ENCODE measurements at places on chromosomes 3 and 15.

DNA sequence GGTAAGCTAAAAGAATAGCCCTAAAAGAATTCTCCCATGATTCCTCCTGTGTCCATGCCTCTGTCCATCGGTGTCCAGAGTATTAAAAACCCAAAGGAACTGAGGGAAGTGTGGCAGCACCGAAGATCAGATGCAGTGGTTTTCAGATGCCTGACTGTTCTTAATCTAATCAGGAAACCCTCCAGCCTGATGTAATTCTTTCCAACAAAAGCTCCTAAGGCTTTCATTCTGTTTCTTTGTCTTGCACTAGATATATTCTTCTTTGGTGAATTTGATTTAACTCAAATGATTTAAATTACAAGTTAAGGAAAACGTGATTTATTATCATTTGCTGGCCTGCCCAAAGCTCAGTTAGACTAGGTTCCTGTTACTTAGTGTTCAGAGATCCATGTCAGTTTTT is 71.2 kb downstream of the ARHGAP31 start:
- no peak for DNase-seq

DNA sequence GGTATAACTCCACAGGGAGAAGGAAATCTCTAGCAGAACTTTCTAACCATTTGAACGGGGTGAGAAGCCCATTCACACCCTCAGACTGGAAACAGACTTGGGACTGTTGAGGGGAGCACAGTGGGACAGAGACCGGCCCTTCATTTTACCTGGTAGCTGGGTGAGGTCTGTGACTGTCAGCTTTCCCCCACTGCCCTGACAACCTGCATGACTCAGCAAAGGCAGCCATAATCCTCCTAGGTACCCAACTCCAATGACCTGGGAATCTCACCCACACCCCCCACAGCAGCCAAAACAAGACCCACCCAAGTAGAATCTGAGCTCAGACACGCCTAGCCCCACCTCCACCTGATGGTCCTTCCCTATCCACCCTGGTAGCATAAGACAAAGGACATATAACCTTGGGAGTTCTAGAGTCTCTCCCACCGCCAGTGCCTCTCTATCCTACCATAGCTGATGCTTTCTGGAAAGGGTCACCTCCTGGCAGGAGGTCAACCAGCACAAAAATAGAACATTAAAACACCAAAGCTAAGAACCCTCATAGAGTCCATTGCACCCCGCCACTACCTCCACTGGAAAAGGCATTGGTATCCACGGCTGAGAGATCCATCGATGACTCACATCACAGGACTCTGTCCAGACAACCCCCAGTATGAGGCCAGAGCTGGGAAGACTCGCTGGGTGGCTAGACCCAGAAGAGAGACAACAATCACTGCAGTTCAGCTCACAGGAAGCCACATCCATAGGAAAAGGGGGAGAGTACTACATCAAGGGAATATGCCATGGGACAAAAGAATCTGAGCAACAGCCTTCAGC is 28.0 kb downstream of the SENP7 start:
- DNase-seq = no peak

DNA sequence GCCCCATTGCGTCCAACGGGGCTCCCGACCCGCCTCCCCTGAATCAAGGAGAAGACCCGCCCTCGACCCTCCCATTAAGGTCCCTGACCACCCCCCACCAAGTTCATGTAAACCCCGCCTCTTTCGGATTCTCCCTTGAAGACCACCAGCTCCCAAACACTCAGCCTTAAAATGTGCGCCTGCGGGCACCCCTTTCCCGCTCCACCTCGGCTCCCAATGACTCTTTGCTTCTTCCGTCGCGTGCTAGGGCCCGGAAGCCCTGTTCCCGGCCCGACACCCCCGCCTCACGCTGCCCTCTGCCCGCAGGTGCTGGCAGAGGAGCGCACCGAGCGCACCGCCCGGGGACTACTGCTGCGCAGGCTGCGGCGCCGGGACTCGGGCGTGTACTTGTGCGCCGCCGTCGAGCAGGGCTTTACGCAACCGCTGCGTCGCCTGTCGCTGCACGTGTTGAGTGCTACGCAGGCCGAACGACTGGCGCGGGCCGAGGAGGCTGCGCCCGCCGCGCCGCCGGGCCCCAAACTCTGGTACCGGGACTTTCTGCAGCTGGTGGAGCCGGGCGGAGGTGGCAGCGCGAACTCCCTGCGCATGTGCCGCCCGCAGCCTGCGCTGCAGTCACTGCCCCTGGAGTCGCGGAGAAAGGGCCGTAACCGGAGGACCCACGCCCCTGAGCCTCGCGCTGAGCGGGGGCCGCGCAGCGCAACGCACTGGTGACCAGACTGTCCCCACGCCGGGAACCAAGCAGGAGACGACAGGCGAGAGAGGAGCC is 2.7 kb upstream of the LSMEM2 start:
- no peak for DNase-seq

- no peak for DNase-seq
These were observed 533.7 kb upstream of the ATP11B start for GRCh38 chr3:182259579-182259978.

DNA sequence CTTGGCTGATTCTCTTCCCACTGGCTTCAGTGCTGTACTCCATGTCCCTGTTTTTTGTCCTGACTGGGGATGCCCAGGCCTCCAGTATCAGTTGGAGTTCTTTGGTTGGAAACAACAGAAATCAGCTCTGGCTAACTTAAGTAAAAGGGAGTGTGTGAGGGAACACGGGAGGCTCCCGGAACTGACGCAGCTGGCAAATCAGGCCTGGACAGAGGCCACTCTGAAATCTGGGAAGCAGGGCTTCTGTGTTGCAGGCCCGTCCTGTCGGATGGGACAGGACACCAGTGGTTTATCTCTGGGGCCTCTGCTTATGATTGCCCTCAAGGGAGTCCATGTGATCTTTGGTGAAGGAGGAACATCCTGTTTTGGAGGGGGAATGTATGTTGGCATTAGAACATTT is 124.3 kb downstream of the CHCHD6 start:
- no peak for DNase-seq

GRCh38 chr3:16118396-16118795 is 56.1 kb upstream of the GALNT15 start:
- DNase-seq = no peak

DNA sequence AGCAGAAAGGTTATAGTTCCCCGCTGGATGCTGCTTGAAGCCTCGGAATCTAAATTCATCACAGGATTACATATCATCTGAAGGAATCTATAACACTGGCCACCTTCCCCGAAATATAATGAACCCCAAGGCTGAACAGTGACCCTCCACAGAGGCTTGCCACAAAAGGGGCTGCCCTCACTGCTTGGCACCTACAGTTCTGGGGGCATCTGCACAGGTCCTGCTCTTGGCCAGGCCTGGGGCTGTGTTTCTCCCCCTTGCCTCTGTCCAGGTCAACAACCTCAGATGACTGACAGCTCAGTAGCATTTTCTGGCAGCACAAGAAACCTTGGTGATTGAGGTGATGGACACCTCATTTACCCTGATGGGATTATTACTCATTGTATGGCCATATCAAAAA is 1.5 kb upstream of the ADAMTS17 start:
- DNase-seq = no peak

GRCh38 chr3:43892526-43892925 is 201.8 kb downstream of the ABHD5 start:
- DNase-seq = peak; percentile 61

- DNase-seq = no peak
These were observed 35.2 kb downstream of the BDH1 start for GRCh38 chr3:197520311-197521276.

DNA sequence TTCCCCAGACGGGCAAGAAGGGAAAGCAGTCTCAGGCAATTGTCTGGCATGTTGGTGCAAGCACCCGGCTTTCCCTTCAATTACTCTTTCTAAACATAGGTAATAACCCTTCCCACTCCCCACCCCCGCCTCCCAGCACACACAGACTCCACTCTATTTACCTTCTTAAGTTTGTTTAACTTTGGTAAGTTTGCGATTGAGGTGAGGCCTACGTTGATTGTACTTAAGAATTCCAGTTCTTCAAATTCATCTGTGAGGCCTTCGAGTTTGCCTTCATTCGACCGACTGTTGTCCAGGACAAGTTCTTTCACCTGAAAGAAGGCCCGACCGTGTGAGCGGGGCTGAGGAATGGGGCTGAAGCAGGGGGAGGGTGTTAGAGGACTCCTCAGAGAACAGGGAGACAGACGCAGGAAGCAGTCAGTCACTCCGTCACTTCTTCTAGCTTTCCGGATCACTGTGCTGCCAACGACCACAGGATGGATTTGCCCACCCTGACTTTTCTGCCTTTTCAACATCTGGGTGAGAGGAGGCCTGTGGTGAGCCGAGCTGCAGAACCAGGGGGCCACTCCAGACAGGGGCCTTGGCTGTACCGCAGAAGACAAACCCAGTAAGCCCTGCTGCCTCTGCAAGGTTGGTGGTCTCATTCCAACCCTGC is 33.0 kb downstream of the ANP32A start:
- no peak for DNase-seq

DNA sequence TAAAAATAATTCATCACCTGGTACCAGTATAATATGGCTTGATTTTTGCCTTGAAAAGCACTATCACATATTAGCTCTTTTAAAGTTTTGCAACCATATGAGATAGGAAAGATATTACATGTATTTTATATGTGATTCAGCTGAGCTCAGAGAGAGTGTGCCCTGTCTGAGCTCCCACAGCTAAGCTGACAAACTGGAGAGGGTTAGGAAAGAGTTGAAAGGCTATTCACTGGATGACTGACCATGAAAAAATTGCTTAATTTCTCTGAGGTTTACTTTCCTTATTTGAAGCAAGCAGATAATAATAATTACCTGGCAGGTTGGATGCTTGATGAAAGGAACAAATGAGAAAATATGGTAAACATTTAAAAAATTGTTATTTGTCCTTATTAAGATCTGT is 97.4 kb upstream of the CCDC80 start:
- DNase-seq = no peak

GRCh38 chr3:117104381-117104780 is 394.8 kb downstream of the TUSC7 start:
- no peak for DNase-seq

All from NCI-H345 (cell line).